Hepatocyte (in vitro differentiated cells): ENCODE measurements at places on chromosomes 1 and 21. TPM values are rescaled to one million over a fixed set of nuclear protein-coding genes. Genes with fewer than 3 reads are reported as not detected.

DNA sequence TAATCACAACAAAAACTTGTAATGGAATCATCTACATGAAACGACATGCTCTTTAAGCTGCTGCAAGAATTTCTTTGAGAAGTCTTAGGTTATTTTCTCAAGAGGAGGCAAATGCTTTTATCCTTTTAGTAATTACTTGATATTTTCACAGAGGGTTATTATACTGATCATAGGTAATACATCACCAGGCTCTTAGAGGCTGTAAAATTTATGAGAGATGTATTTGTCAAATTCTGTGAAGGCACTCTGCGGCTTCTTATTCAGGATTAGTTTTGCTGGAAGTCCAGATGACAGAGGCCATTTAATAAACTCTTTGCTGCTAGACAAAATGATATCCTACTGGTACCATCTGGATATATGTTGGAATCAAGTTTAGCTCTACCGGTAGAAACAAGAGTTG is 624.3 kb upstream of the BRINP3 start:
- DNase-seq: no peak

DNA sequence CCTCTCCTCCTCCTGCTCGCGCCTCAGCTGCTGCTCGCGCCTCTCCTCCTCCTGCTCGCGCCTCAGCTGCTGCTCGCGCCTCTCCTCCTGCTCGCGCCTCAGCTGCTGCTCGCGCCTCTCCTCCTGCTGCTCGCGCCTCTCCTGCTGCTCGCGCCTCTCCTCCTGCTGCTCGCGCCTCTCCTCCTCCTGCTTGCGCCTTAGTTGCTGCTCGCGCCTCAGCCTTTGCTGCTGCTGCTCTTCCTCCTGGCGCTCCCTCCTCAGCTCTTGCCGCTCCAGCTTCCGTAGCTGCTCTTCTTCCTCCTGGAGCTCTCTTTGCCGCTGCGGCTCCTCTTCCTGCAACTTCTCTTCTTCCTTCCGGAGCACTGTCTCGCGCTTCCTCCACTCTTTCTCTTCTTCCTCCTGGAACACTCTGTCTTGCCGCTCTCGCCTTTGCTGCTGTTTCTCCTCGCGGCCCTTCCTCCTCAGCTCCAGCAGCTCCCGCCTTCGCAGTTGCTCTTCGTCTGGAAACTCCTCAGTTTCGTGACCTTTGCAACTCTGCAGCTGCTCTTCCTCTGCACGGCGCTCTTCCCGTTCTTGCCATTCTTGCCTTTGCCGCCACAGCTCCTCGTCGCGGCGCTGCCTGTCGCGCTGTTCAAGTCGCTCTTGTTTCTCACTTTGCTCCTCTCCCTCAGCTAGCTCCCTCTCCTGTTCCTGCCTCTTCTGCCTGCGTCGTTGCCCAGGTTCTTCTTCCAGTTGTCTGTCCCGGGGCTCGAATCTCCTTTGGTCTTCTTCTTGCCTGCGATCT is 3.0 kb downstream of the TCHH start:
- no peak for DNase-seq

DNA sequence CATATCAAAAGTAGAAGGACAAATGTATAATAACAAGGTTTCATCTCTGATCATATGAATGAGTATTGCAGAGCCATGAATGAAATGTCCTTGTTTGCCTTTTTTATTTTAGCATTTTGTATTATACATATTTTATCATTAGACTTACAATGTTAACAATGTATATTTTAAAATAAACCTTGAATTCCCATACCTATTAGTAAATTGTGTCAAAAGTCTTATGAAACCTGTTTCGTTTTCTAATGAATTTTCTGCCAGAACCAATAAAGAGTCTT is 646 bp downstream of the DNAJB4 start:
- DNase-seq: no peak

DNA sequence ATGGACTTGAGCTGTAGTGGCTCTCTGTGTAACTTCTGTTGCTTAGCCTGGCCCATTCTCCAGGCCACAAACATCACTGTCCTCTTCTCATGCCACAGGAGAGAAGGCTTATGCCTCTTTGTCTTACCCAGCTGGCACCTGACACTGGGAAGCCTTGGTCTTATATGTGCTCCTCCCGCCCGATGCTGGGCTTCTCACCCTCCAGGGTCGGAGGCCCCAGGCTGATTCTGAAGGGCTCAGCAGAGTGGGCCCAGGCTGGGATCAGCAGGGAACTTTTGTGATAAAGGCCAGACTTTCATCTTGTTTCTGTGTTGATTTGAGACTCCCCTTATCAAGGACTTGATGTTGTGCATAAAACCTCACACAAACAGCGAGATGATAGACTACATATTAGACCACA is 29.8 kb downstream of the TRPM2 start:
- DNase-seq: no peak

GRCh38 chr21:29800056-29800455 is 139.7 kb downstream of the GRIK1 start:
- DNase-seq: no peak

GRCh38 chr1:30916296-30916695 is 7.7 kb upstream of the SDC3 start:
- DNase-seq: no peak

DNA sequence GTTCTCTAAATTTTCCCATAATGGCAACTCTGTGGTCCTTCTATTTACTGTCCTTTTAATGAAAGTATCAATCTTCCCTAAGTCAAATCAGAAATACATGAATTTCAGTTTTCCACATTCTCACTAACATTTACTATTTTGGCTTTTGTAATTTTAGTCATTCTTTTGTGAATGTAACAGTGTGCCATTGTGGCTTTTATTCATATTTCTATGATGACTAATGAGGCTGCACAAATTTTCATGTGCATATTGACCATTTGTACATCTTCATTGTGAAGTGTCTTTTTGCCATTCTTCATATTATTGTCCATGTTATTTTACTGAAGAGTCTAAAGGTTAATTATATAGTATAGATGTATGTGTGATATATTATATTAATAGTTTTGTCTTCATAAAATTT is 431.0 kb upstream of the BRINP3 start:
- DNase-seq: no peak

DNA sequence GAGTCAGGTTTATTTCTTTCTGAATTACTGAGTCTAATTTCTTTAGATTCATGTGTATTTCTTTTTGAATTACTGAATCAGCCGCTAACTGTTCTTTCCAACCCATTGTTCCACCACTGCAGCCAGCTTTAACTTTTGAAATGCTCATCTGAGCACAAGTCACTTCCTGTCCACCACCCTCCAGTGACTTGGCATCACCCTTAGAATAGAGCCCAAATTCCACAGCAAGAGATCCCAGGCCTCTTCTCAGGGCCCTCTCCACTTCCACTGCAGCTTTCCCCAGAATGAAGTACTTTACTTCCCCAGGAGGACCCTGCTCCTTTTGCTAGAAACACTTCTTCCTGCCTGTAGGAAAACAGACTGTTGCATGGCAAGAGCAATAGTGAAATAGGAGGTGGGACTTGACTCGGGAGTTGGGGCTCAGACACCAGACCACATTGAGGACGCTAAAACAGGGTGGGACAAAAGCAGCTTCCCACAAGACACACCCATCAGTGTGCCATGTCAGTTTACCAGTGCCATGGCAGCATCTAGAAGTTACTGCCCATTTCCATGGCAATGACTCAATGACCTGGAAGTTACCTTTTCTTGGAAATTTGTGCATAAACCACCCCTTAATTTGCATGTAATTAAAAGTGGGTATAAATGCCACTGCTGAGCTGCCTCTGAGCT is 56.5 kb upstream of the ADAR start:
- no peak for DNase-seq

GRCh38 chr1:183582021-183582713 is 8.1 kb downstream of the NCF2 start:
- DNase-seq: peak; percentile 15

GRCh38 chr1:37477198-37477931 is 3.0 kb downstream of the ZC3H12A start:
- peak; percentile 85 for DNase-seq

DNA sequence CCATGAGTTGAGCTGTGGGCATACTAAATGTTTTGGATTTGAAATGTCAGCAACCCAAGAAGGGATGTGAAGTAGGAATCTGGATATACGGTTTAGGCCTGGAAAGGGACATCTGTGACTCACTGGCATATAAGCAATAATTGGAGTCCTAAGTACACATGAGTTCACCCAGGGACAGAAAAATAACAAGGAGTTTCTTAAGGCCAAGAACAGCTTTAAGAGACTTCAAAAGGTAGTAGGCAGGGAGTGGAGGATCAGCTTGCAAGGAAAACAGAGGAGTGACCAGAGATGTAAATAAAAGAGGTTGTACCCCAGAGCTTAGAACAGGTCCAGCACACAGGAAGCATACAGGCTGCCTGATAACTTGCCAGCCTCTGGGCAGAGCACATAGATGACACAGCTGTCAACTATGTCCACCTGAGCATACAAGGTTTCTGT is 28.1 kb downstream of the TMEM50B start:
- peak; percentile 19 for DNase-seq

The KRTAP24-1 gene
- not detected in 2 replicates for polyA plus RNA-seq

DNA sequence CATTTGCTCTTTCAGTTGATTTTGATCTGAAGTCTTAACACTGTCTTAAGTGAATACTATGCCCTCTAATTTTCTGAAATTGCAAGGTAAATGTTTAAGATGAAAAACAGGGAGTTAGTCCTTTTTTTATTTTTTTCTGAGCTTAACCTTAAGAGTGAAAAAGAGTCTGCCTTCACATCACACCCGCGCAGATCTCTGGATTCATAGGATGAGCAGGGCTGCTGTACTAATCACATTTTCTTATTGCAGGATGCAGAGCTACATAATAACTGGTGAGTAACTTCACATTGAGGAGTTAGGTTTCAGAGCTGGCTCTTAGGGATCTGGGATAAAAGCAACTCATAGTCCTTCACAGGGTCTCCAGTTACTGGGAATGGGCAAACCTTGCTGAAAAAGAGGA is 188.7 kb upstream of the ATP1B1 start:
- DNase-seq: no peak

- DNase-seq: no peak
Measured at GRCh38 chr1:231383159-231383860, 38.8 kb downstream of the EGLN1 start.

The OR10Z1 gene
- not detected in 2 replicates for polyA plus RNA-seq

GRCh38 chr1:24294716-24295371 is 24.3 kb upstream of the GRHL3 start:
- DNase-seq: peak; percentile 41

DNA sequence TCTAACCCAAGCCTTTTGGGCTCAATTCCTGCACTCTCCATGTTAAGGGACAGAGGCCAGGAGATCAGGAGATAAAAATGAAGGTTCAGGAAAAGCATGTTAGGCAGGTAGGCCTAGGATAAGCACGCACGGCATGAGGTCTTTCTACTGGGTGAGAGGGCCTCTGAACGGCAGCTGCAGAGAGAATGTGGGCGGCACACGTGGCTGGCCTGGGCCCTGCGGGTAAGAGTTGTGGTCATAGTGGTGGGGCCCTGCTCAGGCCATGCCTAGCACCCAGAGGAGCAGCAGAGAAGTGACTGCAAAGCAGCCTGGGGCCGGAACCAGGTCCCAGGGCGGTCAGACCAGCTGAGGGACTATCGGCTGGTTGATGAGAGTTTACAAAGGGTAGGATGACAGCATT is 7.5 kb upstream of the FOXO6 start:
- no peak for DNase-seq

- no peak for DNase-seq
Measured at GRCh38 chr1:39852876-39853275, 30.4 kb downstream of the TRIT1 start.

DNA sequence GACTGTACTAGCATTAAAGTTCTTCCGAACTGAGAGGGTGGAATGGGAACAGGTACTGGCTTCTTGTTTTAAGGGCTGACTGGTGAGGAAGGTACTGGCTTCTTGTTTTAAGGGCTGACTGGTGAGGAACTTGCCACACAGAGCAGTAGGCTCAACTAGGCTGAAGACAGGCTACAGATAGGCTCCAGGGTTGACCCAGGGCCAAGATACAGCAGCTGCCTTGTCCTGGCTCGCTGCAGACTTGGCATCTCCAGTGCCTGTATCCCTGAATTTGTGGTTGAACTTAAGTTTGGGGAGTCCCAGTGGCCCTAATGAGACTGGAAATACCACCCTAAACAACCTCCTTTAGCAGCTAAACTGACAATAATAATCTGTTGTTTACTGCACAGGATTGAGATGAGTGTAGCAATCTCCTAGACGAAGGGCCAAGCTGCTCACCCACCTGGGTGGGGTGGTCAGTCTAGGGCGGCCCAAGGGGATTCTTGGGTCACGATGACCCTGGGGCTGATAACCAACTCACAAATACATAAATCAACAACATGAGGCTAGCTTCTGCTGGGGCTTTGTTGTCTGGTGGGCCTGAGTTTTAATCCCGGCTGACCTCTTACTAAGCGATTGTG is 227.1 kb downstream of the DISC1 start:
- no peak for DNase-seq

GRCh38 chr21:29538115-29538514 is 239.4 kb downstream of the BACH1 start:
- DNase-seq: no peak

GRCh38 chr21:43585924-43586413 is 73.3 kb downstream of the HSF2BP start:
- DNase-seq: peak; percentile 77

- no peak for DNase-seq
Measured at GRCh38 chr21:14968029-14968428, 96.8 kb downstream of the NRIP1 start.

The FMN2 gene
- polyA plus RNA-seq: 1.2 TPM in 1 of 2 replicates, not detected in the other

The LORICRIN gene
- not detected in 2 replicates for polyA plus RNA-seq

DNA sequence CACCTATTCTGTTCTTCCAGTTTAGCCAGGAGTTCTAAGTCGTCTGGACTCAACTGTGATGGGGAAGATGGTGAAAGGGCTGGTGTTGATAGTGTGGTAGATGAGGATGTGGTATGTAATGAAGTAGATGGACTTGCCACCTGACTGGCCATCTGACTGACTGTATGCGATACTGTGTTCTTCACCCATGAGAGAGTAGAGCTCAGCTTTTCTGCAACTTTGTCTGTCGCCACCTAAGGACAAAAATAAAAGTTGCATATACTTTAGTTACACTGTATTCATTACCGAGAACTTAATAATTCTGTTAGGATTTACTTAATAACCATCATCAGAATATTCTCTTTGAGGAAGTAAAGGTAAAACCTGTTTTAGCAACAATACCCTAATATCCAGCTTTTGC is 48.5 kb downstream of the EVI5 start:
- peak; percentile 26 for DNase-seq

- peak; percentile 61 for DNase-seq
Measured at GRCh38 chr1:61081686-61082310, 563 bp upstream of the NFIA start.

The ZYG11A gene
- 0.40 TPM in 2 replicates for polyA plus RNA-seq

DNA sequence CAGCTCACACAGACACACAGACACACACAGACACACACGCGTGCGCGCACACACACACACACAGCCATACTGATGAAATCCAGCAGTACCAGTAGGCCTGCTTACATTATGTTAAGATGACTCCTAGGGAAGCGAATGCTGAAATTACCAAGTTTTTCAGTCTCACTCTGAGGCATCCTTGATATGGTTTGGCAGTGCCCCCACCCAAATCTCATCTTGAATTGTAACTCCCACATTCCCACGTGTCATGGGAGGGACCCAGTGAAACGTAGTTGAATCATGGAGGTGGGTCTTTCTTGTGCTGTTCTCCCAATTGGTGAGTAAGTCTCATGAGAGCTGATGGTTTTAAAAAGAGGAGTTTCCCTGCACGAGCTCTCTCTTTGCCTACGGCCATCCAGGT is 64.1 kb downstream of the TIAM1 start:
- DNase-seq: no peak
